ENCODE measurements at places on chromosomes 2 and 18.

GRCh38 chr2:166768393-166769123 lies 119.7 kb upstream of the XIRP2 start:
- DNase-seq, result no peak

DNA sequence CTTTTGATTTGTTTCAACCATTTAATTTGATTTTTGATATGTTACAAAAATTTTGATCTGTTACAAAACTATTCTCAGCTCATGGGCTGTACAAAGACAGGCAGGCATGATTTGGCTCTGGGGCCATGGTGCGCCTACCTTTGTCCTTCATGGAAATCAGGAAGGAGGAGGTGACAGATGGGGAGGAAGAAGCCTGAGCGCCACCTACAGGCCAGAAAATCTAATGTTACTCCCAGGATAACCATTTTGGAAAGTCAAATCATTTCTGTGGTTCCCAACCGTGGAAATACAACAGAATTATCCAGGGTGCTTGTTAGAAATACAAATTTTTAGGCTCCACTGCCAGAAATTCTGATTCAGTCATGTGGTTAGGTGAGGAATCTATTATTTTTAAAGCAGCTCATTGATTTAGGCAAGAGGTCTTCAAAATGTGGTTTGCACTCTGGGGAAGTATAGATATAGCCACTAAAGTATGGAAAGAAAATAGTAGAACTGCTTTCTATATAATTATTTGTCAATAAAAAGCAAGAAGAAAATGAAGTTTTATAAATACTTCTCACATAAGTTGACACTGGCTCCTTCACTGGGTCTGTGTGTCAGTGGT lies 93.9 kb downstream of the EVA1A start:
- peak; percentile 52 for DNase-seq

GRCh38 chr2:109370399-109371035 lies 241.5 kb downstream of the SH3RF3 start:
- no peak for DNase-seq

DNA sequence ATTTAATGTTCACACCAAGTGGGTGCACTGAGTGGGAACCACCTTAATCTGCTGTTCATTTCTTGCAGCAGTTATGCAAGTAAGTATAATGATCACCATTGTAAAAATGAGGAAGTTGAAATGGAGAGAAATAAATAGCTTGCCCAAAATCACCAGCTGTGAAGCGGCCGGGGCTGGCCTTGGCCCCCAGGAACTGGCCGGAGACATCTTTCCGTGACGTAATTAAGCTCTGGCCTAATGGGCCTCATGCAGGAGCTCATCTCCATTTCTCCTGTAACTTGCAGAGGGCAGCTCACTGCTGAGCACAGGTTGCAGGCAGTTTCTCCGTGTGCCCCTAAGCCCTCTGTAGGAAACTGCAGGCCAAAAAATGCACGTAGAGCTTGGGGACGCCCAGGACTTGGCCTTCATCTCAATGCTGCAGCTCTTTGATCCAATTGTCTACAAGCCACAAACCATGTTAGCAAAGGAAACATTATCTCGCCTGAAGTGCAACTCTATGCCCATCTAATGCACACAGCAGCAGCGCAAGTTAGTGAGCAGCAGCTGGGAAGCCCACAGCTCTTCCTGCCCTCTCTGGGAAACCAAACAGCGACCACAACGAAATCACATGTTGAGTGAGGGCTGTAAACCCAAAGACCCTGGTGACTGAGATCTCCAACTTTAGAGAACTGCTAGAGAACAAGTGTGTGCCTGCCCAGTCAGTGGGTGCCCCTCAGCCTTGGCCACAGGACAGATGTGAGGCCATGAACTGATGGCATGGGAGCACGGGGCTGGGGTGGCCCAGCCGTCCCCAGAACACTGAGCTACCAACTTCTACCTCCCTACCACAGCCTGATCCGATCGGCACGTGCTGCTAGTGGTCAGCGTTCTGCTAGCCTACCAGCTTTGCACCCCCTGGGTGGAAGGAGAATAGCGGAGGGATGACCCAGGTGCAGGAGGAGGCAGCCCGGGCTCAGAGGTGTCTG lies 28.8 kb downstream of the APCDD1 start:
- no peak for DNase-seq

DNA sequence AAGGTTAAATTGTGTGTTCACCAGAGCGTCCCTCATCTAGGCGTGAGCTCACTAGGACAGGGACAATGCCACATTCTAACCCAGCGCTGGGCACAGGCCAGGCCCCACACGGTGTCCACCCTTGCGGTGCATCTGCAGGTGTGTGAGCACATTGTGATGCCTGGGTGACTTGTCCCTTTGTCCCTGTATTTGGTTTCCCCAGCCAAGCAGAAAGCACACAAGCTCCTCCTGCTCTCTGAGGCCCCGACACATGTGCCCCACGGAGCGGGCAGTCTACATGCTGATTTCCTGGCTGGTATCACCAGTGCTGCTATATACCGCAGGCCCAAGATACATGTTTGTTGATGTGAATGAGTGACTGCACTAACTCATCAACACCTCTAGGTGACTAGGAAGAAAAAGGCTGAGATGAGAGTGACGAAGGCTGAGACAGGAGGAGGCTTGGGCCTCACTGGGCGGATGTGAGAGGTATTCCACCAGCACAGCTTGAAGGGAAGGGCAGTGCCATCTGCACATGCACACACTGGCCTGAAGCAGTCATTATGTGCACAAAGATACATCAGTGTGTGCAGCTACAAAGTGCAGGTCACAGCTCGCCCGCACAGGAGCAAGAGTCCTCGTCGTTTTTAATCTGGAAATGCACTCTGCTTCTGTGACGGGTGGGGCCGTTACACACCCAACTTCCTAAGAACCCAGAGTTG lies 205.9 kb downstream of the EIPR1 start:
- no peak for DNase-seq

Measured in NCI-H446 (cell line).